ENCODE measurements at places on chromosomes 11 and 22. TPM values are rescaled to one million over a fixed set of nuclear protein-coding genes. Genes with fewer than 3 reads are reported as not detected.

P2RY2 gene
- total RNA-seq = 7.2 TPM

UBE2L6 gene
- 47.7 TPM for total RNA-seq

OR6A2 gene
- not detected for total RNA-seq

LRRC4C gene
- total RNA-seq = not detected

EIF1AD gene
- total RNA-seq = 23.3 TPM

IGSF22 gene
- total RNA-seq = 0.08 TPM

TMEM45B gene
- total RNA-seq = 3.7 TPM

APOC3 gene
- total RNA-seq = not detected

ASRGL1 gene
- not detected for total RNA-seq

TMEM132A gene
- 97.8 TPM for total RNA-seq

GPR83 gene
- 0.16 TPM for total RNA-seq

GPHA2 gene
- not detected for total RNA-seq

ZDHHC13 gene
- total RNA-seq = 19.7 TPM

PHETA2 gene
- 6.3 TPM for total RNA-seq

APOBEC3H gene
- total RNA-seq = 0.11 TPM

CRYBB1 gene
- not detected for total RNA-seq

PYGM gene
- not detected for total RNA-seq

DERL3 gene
- total RNA-seq = 1.4 TPM

CDC42EP1 gene
- total RNA-seq = 54.1 TPM

GRAMD1B gene
- not detected for total RNA-seq

KIAA1671 gene
- 16.8 TPM for total RNA-seq

SLC15A3 gene
- total RNA-seq = 0.78 TPM

DBX1 gene
- total RNA-seq = not detected

KCNK4 gene
- 0.80 TPM for total RNA-seq

MFRP gene
- total RNA-seq = not detected

SMC1B gene
- total RNA-seq = not detected

CCDC89 gene
- 0.76 TPM for total RNA-seq

TLCD5 gene
- total RNA-seq = 3.3 TPM

MS4A7 gene
- total RNA-seq = not detected

BATF2 gene
- 0.19 TPM for total RNA-seq

ADAMTS8 gene
- total RNA-seq = not detected

FOLR2 gene
- total RNA-seq = not detected

GAB2 gene
- 2.9 TPM for total RNA-seq

TMPRSS13 gene
- total RNA-seq = 0.70 TPM

NCF4 gene
- not detected for total RNA-seq

CSTF3 gene
- 23.6 TPM for total RNA-seq

NUDT22 gene
- 87.3 TPM for total RNA-seq

MAP6 gene
- 0.38 TPM for total RNA-seq

GDPD4 gene
- total RNA-seq = not detected

SCGB1C1 gene
- total RNA-seq = not detected

OR5W2 gene
- not detected for total RNA-seq

CCDC90B gene
- 45.4 TPM for total RNA-seq

ADAMTS15 gene
- total RNA-seq = 0.86 TPM

TMEM191B gene
- total RNA-seq = not detected

MMP10 gene
- total RNA-seq = 1.8 TPM

BTG4 gene
- total RNA-seq = not detected

MS4A14 gene
- total RNA-seq = not detected

HBB gene
- not detected for total RNA-seq

OR8D1 gene
- not detected for total RNA-seq

CRYBA4 gene
- total RNA-seq = not detected
